ENCODE measurements at places on chromosomes 16 and 17.
A peak's percentile ranks its signal among the peaks of the same experiment; 100 is the strongest.

- peak; percentile 75 for DNase-seq
These were observed 104.3 kb downstream of the PHKB start for GRCh38 chr16:47565454-47565853.

GRCh38 chr16:46772463-46772862, 24.3 kb upstream of the MYLK3 start:
- no peak for DNase-seq

- no peak for DNase-seq
These were observed 21.1 kb downstream of the FOXN1 start for GRCh38 chr17:28527181-28527681.

DNA sequence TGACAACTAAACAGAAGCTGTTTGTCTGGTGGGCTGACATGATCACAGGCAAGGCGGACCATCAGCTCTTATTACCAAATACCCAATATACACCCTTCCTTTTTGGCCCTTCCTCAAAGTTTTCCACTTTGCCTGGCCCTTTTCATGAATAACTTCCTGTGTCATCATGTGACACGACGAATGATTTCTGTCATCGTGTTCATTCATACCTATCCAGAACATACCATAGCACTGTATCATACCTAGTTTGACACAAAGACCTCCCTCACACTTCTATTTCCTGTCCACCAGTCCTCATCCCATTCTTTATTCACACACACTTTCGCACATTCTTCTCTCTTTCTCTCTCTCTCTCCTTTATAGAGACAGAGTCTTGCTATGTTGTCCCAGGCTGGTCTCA, 131.8 kb downstream of the STX8 start:
- no peak for DNase-seq

DNA sequence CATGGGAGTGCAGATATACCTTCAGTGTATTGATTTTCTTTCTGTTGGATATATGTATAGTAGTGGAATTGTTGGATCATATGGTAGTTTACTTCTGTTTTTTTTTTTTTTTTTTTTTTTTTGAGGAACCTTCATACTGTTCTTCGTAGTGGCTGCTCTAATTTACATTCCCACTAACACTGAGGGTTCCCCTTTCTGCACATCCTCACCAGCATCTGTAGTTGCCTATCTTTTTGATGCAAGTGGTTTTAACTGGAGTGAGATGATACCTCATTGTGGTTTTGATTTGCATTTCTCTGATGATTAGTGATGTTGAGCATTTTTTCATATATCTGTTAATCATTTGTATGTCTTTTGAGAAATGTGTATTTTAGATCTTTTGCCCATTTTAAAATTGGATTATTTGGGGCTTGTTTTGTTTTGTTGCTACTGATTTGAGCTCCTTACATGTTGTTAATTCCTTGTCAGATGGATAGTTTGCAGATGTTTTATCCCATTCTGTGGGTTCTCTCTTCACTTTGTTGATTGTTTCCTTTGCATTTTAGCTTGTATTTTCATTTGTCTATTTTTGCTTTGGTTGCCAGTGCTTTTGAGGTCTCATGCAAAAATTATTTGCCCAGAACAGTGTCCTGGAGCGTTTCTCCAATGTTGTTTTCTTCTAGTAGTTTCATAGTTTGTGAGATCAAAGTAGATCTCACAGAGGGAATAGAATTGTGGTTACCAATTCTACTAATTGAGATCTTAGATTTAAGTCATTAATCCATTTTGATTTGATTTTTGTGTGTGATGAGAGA, 25.0 kb upstream of the BCAS3 start:
- DNase-seq = no peak

GRCh38 chr17:65664266-65664665, 102.8 kb upstream of the AXIN2 start:
- DNase-seq = peak; percentile 78

- DNase-seq = no peak
These were observed 2.4 kb downstream of the JPT1 start for GRCh38 chr17:75151930-75152329.

DNA sequence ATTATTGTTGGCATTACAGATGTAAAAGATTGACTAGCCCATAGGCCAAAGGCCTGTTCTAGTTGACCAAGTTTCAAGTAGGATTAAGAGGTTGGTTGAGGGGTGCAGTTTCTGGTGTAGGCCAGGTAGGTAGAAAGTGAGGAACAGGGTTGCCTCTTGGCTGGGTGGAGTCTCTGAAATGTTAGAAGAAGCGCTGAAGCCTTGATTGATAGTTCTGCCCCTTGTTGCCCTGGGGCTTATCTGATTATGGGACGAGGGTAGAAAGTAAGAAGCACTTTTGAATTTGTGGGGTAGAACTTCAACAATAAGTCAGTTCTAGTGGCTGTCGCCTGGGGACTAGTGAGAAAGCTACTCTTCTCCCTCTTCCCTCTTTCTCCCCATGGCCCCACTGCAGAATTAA, 6.2 kb downstream of the BCL6B start:
- DNase-seq = no peak

DNA sequence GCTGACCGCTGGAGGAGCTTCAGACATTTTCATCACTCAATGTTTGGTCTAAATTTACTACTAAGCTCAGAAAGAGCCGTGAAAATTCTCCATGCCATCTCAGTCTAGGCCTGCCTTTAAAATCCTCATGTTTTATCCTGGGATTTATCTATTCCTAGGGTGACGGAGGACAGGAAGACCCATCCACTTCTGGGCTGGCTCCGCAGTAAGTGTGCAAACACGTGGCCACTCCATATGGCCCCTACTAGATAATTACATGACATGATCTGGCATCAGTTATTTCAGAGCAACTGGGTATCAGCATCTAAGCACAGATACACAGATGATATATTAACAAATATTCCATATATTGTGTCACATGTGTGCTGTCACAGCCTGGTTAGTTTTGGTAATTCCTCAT, 77.8 kb upstream of the HS3ST4 start:
- no peak for DNase-seq

- DNase-seq = no peak
These were observed 255.3 kb downstream of the CPPED1 start for GRCh38 chr16:12548270-12548983.

DNA sequence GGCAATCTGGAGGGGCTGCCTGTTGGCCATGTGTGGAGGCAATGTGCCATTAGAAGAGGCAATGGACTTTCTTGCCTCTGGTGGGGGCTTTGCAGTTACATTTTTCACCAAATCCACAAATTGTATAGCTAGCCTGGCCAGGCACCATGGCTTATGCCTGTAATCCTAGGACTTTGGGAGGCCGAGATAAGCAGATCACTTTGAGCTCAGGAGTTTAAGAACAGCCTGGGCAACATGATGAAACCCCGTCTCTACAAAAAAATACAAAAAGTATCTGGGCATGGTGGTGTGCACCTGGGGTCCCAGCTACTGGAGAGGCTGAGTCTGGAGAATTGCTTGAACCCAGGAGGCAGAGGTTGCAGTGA, 2.7 kb upstream of the RNF112 start:
- DNase-seq = no peak

GRCh38 chr17:16423226-16423872, 8.0 kb downstream of the TRPV2 start:
- DNase-seq = no peak

GRCh38 chr17:50589095-50589705, 28.7 kb downstream of the CACNA1G start:
- DNase-seq = no peak

- no peak for DNase-seq
These were observed 4.9 kb upstream of the ANKRD40CL start for GRCh38 chr17:50771991-50772785.

- no peak for DNase-seq
These were observed 267.7 kb downstream of the ABCC12 start for GRCh38 chr16:47888142-47888541.

- peak; percentile 71 for DNase-seq
These were observed 1.1 kb downstream of the DCUN1D3 start for GRCh38 chr16:20899071-20899470.

DNA sequence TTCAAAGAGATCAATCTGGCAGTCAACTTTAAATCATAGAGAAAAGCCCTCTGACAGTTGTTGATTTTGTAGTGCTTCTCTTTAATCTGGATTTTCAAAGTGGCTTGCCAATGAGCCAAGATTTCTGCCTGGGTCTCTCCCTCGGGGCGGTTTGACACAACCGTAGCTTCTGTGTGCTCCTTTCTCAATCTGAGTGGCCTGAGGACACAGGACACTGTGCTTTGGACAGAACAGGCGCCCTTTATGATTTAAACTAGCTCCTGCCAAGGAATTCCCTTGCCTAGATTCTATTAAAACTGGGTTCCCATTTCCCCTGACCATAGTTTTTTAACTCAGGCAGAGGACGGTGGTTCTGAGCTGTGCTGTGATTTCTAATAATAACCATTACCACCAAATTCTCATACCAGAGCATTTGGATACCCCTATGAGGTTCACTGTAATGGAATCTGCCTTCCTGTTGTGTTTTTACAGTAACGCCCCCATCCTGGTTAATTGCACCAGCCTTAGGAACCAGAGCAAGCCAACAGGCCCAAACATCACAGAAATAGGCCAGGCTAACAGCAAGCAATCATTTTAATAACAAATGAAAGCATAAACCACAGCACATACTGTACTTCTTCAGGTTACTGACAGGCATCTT, 4.0 kb downstream of the ZFHX3 start:
- DNase-seq = no peak

GRCh38 chr17:5915337-5915736, 154.8 kb upstream of the WSCD1 start:
- DNase-seq = no peak

Data from muscle of leg (tissue), 16 donors.